ENCODE measurements at places on chromosomes 4 and X.

GRCh38 chr4:105192474-105192873 is 45.8 kb downstream of the TET2 start:
- DNase-seq: no peak

DNA sequence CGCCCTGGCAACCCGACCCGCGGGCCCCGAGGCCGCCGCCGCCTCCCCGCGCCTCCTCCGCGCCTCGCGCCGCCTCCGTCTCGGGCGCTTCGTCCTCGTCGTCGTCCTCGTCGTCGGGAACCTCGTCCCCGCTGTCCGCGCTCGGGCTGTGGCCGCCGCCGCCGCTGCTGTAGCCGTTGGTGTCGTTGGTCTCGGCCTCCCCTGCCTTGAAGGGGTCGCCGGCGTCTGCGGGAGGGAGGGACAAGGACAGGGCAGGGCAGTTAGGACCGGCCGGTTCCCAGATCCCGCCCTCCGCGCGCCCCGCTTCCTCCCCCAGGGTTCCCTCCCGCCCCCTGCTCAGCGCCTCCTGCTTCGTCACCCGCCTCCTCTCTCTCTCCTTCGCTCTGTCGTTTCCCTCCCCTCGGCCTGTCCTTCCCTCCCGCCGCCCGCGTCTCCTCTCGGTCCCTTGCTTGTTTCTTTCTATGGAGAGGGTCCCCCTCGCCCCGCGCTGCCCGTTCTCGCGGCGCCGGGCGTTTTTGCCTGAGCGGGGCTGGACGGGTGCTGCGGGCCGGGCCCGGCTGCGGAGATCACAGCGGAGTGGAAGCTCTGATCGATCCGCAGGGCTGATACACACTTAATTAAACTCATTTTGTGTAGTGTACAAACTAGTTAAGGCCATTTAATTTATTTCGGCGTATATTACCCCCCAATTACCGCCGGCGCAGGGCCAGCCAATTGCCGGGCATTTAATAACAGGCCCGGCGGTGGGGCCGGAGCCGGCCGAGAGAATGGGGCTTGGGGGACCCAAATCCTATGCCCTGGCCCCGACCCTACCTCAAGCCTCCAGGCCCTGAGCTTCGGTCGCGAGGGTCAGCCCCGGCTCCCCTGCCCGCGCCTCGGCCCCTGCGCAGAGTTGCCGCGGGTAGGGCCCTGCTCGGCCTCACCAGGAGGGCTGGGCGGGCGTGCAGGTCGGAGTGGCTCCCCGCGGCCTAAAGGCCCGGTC is 2.4 kb downstream of the NKX1-1 start:
- no peak for DNase-seq

GRCh38 chrX:17984415-17984814 is 123.3 kb upstream of the RAI2 start:
- DNase-seq: no peak

GRCh38 chrX:39982948-39983347 is 114.8 kb downstream of the BCOR start:
- no peak for DNase-seq

- DNase-seq: no peak
Measured at GRCh38 chrX:74925225-74926088, at the start of gene NEXMIF. TSS of gene NEXMIF (minus strand) at chrX:74925452.
